ENCODE measurements at places on chromosomes 3 and 15.
A peak's percentile ranks its signal among the peaks of the same experiment; 100 is the strongest.

- DNase-seq: no peak
Measured at GRCh38 chr3:156750874-156751245, 75.3 kb upstream of the LEKR1 start.

- DNase-seq: no peak
Measured at GRCh38 chr15:101615986-101616848, 36.0 kb downstream of the TM2D3 start.

DNA sequence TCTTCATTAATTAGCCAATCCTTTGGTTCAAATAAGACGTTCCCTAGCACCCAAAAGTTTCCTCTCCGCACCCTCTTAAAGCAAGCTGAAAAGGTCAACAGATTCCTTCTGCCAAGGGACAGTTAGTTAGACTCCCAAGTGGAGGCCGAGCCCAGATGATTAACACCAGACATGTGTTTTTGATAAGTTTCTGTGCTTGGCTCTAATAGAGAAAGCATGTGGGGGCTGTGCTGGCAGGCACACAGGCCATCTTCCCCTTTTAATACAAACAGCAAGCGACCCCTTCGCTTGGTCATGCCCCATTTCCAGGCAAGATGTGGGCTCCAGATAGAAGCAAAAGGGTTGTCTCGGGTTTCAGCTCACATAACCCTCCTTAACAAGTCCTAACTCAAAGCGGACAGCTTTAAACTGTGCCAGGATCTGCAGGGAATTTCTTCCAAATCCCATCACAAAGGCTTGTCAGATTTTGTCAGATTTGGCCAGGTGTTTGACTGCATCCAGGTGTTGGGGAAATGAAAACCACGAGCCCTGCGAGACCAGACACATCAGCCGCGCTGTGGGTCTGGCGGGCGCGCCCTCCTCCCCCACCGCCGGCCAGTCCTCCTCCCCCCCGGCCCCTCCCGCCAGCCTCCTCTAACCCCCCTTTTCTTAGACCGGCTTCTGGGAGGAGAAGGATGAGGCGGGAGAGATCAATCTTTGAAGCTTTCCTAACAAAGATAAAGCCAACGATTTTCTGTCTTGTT lies 3.3 kb downstream of the HES1 start:
- DNase-seq: peak; percentile 57

- peak; percentile 32 for DNase-seq
Measured at GRCh38 chr15:74253211-74253921, 17.2 kb downstream of the CCDC33 start.

- DNase-seq: peak; percentile 6
Measured at GRCh38 chr3:43856351-43856750, 165.6 kb downstream of the ABHD5 start.

GRCh38 chr15:70036585-70037291 lies 61.0 kb downstream of the TLE3 start:
- DNase-seq: peak; percentile 100

- no peak for DNase-seq
Measured at GRCh38 chr3:55445551-55445950, 41.6 kb downstream of the WNT5A start.

GRCh38 chr3:150761831-150762661 lies 923 bp downstream of the SIAH2 start:
- DNase-seq: peak; percentile 67

Measured in RPMI8226 (cell line).